ENCODE measurements at places on chromosomes 4 and X.

GRCh38 chr4:153447175-153447905 lies 18.8 kb upstream of the TMEM131L start:
- DNase-seq = no peak

- no peak for DNase-seq
Observed at GRCh38 chr4:10727140-10727880, 42.7 kb upstream of the CLNK start.

- no peak for DNase-seq
Observed at GRCh38 chr4:52701207-52701606, 42.1 kb upstream of the USP46 start.

GRCh38 chr4:90127706-90128345 lies 632 bp downstream of the CCSER1 start:
- DNase-seq = no peak

- no peak for DNase-seq
Observed at GRCh38 chr4:185242749-185243533, 33.5 kb downstream of the SNX25 start.

GRCh38 chr4:143390764-143391163 lies 54.1 kb downstream of the GAB1 start:
- no peak for DNase-seq

DNA sequence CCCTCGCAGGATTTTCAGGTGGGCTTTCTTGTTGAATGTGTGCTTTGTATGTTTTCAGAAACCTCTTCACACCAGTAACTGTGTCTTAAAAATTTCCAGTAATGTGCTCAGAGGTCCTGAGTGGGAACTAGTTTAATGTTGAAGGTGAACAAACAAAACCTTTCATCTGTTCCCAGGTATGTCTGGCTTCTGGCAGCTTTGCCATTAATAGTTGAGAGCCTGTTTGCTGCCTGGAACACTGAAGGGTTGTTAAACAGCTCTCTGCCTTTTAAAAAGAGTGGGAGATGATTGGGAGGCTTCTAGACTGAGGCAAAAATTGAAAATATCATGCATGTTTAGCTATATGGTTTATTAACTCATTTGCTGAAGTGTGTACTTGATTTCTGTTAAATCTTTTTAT lies 161.2 kb upstream of the AGTR2 start:
- no peak for DNase-seq

DNA sequence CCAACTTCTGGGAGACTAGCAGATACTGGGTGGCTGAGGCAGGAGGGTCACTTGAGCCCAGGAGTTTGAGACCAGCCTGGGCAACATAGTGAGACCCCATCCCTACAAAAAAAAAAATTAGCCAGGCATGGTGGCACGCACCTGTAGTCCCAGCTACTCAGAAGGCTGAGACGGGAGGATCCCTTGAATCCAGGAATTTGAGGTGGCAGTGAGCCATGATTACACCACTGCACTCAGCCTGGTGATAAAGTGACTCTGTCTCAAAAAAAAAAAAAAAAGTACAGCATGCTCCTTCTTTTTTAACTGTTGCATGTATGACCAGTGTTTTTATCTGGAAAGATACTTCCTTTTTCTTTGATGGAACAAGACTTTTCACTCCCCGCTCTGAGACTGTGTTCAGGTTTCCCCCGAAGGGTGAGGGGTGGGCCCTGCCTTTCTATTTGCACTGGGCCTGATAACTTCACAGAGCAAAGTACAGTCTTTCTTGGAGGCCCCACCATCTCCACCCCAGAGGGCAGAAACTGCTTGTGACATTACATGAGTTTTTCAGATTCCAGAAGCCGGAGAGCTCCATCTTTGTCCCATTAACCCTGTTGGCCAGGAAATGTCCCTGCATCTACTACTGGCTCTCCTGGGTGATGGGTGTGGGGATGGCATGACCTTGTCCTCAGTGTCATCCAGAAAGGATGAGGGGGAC lies 35.2 kb downstream of the NYX start:
- DNase-seq = no peak

GRCh38 chr4:181971973-181972372 lies 271.2 kb upstream of the TENM3 start:
- DNase-seq = no peak

- no peak for DNase-seq
Observed at GRCh38 chrX:134658002-134658759, at the start of gene PLAC1. Gene PLAC1, minus strand, starts transcription at chrX:134658471. Its CDS starts 91,789 bp downstream, at chrX:134566682.

DNA sequence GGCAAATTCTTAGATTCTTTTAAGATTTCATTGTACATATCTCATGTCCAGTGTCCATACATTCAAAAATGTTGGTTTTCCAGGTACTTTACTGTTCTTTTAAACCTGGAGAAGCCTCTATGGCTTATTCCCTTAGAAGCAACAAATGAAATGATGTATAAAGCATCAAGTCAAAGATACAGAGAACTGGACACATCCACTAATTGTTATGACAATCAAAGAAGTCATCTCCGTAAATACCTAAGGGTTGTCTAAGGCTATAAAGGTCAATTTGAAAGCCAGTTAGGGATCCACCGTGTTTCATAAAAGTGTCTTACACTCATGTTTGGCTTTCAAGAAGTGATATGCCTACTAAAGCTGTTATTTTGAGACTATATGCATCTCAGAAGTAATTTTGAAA lies 32.4 kb downstream of the UBE2D3 start:
- DNase-seq = no peak

DNA sequence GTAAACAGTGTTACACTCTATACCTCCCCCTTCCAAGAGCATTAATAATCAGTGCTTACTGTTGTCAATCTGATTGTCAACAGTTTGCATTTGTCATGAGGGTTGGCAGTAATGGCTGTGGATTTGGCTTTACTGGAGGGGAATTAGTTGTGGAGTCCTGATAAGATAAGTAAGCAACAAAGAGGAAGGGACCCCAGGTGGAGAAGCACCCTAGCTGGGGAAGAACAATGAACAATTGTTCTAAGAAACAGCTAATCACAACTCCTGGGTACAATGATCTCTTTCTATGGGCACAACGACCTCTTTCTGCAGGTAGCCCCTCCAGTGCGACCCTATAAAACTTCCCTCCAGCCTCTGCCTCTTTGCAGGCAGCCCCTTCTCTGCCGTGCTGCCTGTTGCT lies 53.2 kb upstream of the CDKN2AIP start:
- DNase-seq = no peak

GRCh38 chr4:13706716-13707115 lies 79.2 kb upstream of the BOD1L1 start:
- DNase-seq = no peak

DNA sequence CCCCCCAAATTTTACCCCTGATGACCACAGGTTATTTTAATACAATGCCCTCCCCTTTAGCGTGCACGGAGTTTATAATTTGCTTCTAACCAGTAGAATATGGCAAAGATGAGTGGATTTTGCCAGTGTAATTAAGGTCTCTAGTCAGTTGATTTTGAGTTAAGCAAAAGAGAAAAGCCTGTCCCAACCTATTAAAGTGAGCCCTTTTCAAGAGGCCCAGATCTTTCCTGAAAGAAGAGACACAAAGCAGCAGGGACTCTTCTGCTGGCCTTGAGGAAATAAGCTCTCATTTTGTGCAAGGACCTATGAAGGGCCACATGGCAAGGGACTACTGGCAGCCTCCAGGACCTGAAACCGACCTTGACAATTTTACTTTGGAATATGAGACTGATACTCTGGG lies 61.9 kb upstream of the GABRG1 start:
- DNase-seq = no peak

GRCh38 chrX:53285591-53285990 lies 4.2 kb upstream of the IQSEC2 start:
- DNase-seq = no peak

GRCh38 chr4:169210504-169211118 lies 60.1 kb downstream of the SH3RF1 start:
- DNase-seq = no peak

- no peak for DNase-seq
Observed at GRCh38 chr4:117971403-117971802, 62.9 kb upstream of the NDST3 start.

DNA sequence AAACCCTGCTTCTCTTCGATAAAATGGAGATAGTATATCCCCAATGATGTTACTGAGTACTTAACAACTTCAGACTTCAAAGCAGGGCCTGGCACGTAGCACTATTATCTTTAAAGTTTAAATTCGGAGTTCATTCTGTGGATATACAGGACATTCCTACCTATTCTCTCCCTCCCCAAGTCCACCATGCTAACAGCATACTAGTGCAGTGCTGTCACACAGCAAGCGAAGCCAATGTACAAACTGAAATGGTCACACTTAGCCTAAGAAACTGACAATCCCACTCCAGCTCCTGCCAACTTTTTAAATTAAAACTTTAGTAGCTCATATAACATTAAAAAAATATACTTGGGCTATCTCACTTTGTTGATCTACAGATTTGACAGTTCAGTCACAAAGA lies 1.2 kb upstream of the DNAJB14 start:
- no peak for DNase-seq
